H9 (cell line): ENCODE measurements at places on chromosomes 16 and 17. TPM values are rescaled to one million over a fixed set of nuclear protein-coding genes. Genes with fewer than 3 reads are reported as not detected.
A peak's percentile ranks its signal among the peaks of the same experiment; 100 is the strongest.

DNA sequence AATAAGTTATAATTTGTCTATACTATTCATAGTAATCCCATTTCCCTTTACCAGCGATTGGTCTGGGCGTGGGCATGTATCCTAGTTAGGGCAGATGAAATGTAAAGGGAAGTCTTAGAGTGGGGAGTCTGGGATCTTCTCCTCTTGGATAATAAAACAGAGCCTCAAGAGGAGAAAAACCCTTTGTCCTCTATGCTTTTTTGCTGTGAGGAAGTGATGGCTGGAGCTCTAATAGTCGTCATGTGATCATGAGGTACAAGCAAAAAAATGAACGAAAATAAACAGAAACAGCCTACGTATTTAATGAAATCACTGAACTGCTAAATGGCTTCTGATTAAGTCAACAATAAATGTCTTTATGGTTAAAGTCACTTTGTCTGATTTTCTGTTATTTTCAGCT lies 26.8 kb downstream of the EFCAB5 start:
- no peak for DNase-seq

DNA sequence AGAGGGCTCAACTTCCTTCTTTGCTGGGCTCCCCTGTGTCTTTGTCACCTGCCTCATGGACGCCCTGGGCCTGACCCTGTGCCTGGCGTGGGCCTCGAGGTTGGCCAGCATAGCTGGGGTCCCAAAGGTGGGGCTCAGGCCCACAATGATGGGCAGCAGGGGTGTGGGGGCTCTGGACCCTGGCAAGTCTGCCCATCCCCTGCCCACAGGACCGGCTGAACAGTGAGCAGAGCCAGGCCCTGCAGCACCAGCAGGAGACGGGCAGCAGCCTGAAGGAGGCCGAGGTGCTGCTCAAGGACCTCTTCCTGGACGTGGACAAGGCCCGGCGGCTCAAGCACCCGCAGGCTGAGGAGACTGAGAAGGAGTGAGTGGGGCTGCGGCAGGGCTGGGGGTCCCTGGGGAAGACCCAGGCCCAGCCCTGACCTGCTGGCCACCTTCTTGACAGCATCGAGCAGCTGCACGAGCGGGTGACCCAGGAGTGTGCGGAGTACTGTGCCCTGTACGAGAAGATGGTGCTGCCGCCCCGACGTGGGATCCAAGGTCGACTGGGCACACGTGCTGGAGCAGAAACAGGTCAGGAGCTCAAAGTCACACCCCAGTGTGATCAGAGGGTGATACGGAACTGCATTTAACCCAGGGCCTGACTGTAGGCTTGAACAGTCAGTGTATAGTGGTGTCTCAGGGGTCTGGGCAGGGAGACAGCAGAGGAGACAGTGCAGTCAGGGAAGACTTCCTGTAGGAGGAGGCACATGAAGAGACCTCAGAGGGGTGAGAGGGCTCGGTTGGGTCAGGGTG lies 3.8 kb downstream of the EVPLL start:
- peak; percentile 29 for DNase-seq

GRCh38 chr17:43832168-43832975 lies 574 bp downstream of the MPP3 start:
- no peak for DNase-seq

GRCh38 chr17:45342871-45343526 lies 26.2 kb upstream of the MAP3K14 start:
- DNase-seq = peak; percentile 32

DNA sequence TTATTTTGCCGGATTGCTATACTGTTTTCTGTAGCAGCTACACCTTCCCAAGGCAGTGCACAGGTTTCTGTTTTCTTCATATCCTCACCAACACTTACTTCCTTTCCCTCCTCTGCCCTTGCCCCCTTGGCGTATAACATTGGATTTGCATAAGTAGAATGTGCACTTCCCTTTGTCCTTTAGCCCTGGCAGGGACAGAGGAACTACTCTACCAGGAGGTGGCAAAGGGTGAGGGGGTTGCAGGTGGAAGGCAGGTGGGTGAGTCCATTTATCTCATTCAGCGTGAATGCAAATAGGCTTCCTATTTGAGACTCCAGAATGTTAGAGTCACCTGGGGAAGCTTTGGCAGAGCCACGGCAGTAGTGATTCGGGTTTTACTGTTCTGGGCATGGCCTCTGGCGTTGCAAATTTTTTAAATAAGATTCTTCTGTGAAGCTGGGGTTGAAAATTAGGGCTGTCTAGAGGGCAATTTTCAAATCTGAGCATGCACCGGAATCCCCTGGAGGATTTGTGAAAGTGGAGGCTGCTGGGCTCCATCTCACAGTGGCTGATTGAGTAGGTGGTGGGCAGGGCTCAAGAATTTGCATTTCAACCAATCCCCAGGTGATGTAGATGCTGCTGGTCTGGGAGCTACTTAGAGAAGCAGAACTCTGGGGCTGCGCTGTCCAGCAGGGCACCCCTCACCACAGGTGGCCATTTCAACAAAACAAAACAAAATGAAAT lies 84.7 kb downstream of the PLCG2 start:
- peak; percentile 50 for DNase-seq

GRCh38 chr17:4872786-4873185 lies 26.6 kb upstream of the C17orf107 start:
- DNase-seq = no peak

DNA sequence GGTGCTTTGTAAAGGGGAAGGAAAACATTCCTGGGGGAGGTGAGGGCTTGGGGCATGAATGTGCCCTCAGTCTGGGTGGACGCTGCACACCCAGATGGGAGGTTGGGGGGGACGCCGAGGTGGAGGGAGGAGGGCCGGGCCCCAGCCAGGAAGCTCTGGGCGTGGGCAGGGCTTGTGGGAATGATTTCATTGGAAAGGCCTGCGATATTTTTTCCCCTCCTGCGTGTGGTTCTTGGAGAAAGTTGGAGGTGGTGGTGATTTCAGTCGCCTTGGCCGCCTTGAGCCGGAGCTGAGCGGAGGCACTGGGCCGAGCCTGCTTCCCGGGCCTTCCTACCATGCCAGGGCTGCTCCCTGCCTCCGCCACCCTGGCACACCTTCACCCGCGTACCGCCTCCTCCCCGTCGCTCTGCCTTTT lies 26.4 kb upstream of the CLEC18A start:
- DNase-seq = no peak

DNA sequence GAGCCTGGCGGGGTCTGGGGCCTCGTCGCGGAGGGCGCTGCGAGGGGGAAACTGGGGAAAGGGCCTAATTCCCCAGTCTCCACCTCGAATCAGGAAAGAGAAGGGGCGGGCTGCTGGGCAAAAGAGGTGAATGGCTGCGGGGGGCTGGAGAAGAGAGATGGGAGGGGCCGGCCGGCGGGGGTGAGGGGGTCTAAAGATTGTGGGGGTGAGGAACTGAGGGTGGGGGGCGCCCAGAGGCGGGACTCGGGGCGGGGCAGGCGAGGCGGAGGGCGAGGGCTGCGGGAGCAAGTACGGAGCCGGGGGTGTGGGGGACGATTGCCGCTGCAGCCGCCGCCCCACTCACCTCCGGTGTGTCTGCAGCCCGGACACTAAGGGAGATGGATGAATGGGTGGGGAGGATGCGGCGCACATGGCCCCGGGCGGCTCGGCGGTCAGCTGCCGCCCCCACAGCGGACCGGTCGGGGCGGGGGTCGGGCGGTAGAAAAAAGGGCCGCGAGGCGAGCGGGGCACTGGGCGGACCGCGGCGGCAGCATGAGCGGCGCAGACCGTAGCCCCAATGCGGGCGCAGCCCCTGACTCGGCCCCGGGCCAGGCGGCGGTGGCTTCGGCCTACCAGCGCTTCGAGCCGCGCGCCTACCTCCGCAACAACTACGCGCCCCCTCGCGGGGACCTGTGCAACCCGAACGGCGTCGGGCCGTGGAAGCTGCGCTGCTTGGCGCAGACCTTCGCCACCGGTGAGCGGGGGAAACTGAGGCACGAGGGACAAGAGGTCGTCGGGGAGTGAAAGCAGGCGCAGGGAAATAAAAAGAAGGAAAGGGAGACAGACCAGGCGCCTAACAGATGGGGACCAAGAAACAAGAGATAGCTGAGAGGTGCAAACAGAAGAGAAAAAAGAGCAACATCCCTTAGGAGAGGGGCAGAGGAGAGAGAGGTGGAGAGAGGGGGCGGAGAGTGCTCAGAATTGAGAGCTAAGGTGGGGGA lies at the start of gene PNMT:
PNMT (plus strand) TSS at position 509 of the 980 bp plus-strand sequence; CDS start at position 532, 23 bp downstream.
- peak; percentile 81 for DNase-seq

GRCh38 chr16:63614429-63614828 lies 1507.4 kb downstream of the CDH11 start:
- no peak for DNase-seq

GRCh38 chr16:82671741-82672140 lies 45.0 kb downstream of the CDH13 start:
- DNase-seq = no peak

- DNase-seq = peak; percentile 87
Measured at GRCh38 chr17:794876-795275, 12.7 kb downstream of the MRM3 start.

GRCh38 chr16:63907251-63907650 lies 1214.6 kb downstream of the CDH11 start:
- DNase-seq = no peak

DNA sequence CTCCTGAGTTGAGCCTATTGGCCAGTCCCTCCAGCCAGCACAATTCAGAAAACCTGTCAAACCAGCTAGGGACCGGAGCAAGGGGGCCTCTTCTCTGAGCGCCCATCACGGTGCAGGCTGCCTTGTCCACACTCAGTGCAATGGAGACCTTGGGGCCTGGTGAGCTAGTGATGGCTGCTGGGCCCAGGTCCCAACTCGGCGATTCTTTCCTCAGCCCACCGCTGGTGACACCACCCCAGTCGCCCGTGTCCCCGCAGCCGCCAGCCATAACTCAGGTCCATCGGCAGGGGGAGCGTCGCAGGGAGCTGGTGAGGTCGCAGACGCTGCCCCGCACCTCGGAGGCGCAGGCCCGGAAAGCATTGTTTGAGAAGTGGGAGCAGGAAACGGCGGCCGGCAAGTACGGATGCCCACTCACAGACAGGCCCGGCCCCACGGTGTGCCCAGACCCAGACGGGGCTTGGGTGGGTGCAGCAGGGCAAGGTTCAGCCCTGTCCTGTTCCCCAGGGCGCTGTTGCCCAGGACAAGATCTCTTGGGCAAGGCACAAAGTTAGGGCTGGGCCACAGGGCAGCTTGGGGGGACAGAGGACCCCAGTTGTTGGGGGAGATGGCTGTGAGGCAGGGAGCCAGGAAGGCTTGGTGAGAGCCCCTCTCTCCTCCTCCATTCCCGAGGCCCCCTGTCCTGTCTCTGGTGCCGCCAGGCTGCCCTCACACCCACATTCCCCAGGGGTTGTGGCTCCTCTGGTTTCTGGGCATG lies 10.8 kb downstream of the SMTNL2 start:
- peak; percentile 90 for DNase-seq

- DNase-seq = peak; percentile 71
Measured at GRCh38 chr17:1110862-1111598, 68.8 kb downstream of the ABR start.

DNA sequence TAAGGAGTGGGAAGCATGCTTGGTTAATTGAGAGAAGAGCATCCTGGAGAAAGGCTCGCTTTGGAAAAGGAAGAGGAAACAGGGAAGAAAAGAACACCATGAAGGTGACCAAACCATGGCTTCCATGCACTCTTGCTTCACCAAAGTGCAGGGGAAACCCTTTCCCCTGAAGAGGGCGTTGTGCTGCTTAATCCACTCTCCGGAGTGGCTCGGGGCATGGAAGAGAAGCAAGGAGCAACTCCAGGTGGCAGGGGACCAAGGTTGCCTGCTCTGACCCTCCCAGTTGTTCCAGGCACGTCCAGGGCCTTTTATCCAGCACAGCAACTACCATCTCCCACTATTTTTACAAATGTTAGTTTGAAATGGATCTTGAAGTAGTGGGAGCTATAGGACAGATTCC lies 108.1 kb downstream of the STX8 start:
- peak; percentile 82 for DNase-seq

DNA sequence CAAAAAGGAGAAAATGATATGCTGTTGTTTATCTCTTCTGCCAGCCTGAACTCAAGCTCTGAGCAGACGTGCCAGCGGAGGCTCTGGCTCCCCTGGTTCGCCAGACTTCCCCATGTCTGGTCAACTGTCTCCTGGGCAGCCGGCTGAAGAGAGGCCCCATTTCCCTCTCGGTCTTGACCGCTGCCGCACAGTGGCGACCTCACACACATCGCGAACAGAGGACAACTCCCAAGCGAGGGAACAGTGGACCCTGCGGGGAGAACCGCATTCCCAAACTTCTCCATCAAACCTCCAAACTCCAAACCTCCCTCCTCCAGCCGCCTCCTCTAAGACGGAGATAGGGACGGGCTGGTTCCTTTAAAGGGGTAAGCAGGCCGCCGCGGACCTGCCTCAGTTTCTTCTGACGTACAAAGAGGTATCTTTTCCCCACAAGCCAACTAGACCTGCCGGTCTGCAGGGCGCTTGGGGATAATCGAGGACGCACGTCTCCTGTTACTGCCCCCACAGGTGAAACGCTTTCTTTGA lies 24.9 kb upstream of the RFFL start:
- DNase-seq = peak; percentile 80

- no peak for DNase-seq
Measured at GRCh38 chr17:79857095-79857494, 17.9 kb upstream of the CBX4 start.

GRCh38 chr16:16028311-16028999 lies 79.0 kb downstream of the ABCC1 start:
- no peak for DNase-seq

- DNase-seq = no peak
Measured at GRCh38 chr16:22710326-22710725, 103.6 kb upstream of the HS3ST2 start.

GRCh38 chr16:75617121-75617520 lies 6.0 kb downstream of the ADAT1 start:
- DNase-seq = no peak

- DNase-seq = no peak
Measured at GRCh38 chr16:67967958-67968399, 458 bp downstream of the SLC12A4 start.

- DNase-seq = no peak
Measured at GRCh38 chr17:347309-347899, 5.2 kb downstream of the RPH3AL start.

GRCh38 chr17:14144508-14144907 lies 75.2 kb downstream of the COX10 start:
- DNase-seq = no peak

- no peak for DNase-seq
Measured at GRCh38 chr16:23692190-23692837, 13.6 kb downstream of the PLK1 start.

The KRTAP2-3 gene
- not detected in 2 replicates for total RNA-seq

The TBC1D3C gene
- not detected in 2 replicates for total RNA-seq

The GLIS2 gene
- total RNA-seq = 14.3 and 14.9 TPM in 2 replicates

The WFIKKN2 gene
- 1.0 and 1.1 TPM in 2 replicates for total RNA-seq

The DBNDD1 gene
- 86.8 and 87.3 TPM in 2 replicates for total RNA-seq

The CD300LG gene
- not detected in 2 replicates for total RNA-seq

The TNS4 gene
- total RNA-seq = 0.55 and 0.59 TPM in 2 replicates

The SEPTIN1 gene
- 1.4 and 2.5 TPM in 2 replicates for total RNA-seq
